ENCODE measurements at places on chromosomes 13 and 19. TPM values are rescaled to one million over a fixed set of nuclear protein-coding genes. Genes with fewer than 3 reads are reported as not detected.

The OR4F17 gene
- not detected for total RNA-seq

The TMPRSS9 gene
- not detected for total RNA-seq

The ZNF534 gene
- total RNA-seq: not detected

The C13orf46 gene
- not detected for total RNA-seq

The CEACAM4 gene
- total RNA-seq: not detected

The STARD13 gene
- 7.0 TPM for total RNA-seq

Data from Daoy (cell line).